ENCODE measurements at places on chromosomes 2 and 18.

- peak; percentile 53 for DNase-seq
Observed at GRCh38 chr2:234500394-234501006, 3.6 kb upstream of the ARL4C start.

- no peak for DNase-seq
Observed at GRCh38 chr2:98571121-98571701, 37.1 kb downstream of the COA5 start.

GRCh38 chr18:58105888-58106260 is 61.8 kb downstream of the NEDD4L start:
- DNase-seq = no peak

GRCh38 chr2:19654310-19655090 is 247.3 kb downstream of the TTC32 start:
- no peak for DNase-seq

DNA sequence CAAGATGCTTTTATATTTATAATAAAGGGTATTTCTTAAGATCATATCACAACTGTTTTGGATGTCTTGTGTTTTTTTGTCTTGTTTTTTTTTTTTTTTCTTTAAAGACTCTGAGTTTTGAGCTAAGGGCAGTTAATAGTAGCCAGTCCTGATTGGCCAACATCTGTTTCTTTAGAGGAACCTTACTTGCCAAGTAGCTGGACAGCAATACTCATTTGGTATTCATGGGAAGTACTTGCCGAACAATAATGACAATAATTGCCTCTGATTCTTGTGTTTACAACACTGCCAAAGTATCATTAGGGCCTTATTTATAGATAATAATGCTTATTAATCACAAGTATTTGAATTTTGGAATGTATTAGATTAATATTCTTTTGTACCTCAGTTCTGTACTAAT is 17.1 kb upstream of the POU3F3 start:
- DNase-seq = no peak

GRCh38 chr2:8566155-8566670 is 115.6 kb upstream of the ID2 start:
- DNase-seq = no peak

- DNase-seq = no peak
Observed at GRCh38 chr18:73040247-73040646, 172.5 kb upstream of the NETO1 start.

DNA sequence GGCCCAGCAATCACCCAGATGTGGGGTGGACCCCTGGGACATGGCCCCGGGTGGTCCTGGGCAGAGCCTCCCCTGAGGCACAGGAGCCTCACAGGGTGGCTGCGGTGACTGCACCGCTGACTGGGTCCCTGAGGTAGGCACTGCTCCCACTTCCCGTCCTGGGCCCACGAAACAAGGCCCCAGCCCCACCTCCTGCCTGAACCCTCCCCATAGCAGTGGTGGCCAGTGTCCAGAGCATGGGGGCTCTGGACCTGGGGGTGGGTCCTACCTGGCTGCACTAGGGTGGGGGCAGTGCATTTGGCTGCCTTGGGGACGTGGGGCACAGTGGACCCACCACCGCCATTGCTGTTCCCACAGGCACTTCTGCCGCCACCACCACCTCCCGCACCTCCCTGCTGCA is 39.4 kb downstream of the TDRD15 start:
- no peak for DNase-seq

DNA sequence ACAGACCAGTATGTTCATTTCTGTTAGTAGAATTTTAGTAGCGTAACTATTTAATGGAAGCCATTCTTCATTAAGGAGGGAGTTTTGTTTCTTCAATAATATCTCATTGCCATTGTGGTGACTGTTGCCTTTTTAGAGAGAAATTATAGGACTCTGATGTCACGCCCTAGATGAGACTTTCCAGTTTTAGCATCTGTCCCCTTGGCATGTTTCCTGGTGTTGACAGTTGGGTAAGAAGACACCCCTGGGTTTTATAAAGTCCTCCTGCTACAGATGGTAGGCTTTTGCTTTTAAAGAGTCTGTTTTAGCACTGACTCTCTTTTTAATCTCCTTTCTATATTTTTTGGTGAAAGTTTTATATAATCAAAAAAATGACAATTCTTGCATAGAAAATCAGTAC is 41.9 kb downstream of the KCNJ3 start:
- DNase-seq = no peak

DNA sequence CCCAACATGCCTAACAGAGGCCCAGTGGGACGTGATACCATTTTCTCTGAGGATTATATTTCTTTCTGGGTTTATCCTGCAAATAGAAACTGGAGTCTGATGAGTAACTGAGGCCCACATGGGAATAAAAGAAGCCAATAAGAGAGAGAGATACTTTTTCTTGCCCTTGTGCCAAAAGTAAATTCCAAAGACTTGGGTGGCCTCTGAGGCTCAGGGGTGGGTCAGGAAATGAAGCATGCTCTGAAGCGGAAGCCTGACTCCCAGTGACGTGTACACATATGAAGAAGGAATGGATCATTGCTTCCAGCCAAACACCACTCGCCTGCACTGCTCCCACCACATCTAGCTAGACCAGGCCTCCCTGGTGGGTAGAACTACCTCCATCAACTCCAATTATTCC is 273.6 kb upstream of the NCKAP5 start:
- no peak for DNase-seq

DNA sequence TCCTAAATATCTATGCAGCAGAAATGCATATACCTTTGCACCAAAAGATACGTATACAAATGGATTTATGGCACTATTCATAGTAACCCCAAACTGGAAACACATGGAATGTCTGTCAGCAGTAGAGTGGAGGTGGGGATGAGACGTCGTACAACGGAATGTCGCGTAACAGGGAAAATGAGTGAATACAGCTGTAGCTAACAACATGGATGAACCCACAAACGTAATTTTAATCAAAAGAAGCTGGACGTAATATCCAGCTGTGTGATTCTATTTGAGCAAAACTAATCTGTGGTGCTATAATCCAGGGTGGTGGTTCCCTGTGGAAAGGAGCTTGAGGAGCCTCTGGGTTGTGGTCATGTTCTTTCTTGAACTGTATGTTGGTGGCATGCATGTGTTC is 89.9 kb downstream of the MTA3 start:
- no peak for DNase-seq

DNA sequence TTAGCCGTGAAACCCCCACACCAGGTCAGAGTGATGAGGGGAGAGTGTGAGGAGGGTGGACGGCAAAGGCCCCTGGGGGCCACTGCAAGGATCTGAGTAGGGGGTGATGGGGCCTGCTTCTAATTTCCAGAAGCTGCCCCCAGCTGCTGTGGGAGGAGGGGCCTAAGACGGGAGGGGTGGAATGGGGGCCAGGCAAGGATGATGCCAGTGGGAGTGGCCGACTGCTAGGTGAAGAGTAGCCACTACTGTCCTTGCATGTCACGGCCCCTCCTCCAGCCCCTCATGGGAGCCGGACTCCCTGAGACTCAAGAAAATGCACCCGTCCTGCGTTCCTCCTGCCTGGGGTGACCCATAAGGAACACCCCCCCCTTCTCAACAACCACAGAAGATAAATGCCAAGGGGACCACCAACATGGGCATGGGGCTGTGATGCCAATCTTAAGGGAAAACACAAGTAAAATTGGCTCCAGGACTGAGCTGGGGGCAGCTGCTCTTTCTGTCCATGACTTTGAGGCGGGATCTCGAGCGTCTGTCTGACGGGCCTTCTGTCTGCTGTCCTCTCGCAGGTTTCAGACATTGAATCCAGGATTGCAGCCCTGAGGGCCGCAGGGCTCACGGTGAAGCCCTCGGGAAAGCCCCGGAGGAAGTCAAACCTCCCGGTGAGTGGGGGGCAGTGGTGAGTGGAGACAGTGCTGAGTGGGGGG is 24.2 kb upstream of the PRLH start:
- DNase-seq = no peak

GRCh38 chr2:168849610-168850009 is 40.6 kb downstream of the SPC25 start:
- DNase-seq = no peak

GRCh38 chr2:26756337-26756736 is 7.7 kb upstream of the SLC35F6 start:
- DNase-seq = no peak

DNA sequence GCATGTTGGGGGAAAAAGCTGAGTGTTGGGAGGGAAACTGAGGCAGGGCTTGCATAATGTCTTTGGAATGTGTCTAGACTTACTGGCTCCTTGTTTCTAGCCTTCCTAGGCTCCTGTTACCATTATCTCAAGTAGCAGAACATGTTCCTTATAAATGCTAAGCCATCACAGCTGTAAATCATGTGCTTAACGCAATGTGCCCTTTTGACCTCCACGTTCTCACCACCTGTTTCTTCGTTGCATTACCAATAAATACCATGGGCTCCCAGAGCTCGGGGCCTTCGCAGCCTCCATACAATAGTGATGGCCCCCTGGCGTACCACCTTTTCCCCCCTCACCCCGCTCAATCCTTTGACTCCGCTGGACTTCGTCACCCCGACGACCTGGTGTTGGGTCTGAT is 54.0 kb upstream of the CWC22 start:
- no peak for DNase-seq

DNA sequence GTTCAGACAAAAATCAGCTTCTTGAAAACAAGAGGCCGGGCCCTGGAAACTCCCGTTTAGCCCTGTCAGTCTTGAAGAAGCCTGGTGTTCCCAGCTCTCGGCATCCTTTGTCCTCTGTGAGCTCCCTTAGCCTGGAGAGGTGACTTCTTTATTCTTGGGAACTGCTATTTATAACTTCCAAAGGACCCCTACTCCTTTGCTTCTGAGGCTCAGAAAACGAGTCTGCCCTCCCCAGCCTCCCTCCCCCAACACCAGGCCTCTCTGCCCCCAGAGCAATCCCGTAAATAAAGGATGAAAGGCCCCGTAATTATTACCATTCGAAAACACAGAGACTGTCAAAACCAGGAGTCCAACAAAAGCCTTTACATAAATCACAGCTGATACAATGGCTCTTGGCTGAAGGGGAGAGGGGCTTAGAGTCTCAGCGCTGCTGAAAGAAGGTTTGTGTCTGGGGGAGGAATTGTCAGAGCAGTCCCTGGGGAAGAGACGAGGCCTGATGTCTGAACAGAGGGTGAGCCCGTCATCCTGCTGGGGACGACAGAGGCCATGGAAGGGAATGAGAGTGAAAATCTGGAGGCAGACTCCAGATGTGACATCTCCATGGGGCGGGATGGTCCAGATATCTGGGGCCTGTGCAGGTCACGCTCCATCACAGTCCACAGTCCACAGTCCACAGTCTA is 283.0 kb downstream of the MYCN start:
- no peak for DNase-seq

GRCh38 chr2:240235149-240235803 is 94.8 kb upstream of the OTOS start:
- DNase-seq = no peak

DNA sequence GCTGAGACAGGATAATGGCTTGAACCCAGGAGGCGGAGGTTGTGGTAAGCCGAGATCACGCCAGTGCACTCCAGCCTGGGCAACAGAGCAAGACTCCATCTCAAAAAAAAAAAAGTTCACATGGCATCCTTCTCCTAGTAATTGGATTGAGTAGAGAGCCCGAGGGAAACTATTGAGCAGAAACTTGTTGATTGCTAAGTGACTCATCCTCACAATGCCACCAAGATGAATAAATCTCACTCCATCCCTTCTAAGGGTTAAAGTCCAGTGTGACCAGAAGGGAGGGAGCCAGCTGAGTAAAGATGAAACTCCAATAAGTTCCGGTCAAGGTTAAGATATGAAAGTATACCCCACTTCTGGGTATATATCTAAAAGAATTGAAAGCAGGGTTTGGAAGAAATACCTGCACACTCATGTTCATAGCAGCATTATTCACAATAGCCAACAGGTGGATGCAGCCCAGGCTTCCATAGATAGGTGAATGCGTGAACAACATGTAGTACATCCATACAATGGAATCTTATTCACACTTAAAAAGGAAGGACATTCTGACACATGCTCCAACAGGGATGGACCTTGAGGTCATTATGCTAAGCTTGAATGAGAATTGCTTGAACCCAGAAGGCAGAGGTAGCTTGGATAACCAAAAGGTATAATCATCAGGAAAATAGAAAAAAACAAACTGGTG is 13.0 kb upstream of the FHL2 start:
- DNase-seq = no peak

DNA sequence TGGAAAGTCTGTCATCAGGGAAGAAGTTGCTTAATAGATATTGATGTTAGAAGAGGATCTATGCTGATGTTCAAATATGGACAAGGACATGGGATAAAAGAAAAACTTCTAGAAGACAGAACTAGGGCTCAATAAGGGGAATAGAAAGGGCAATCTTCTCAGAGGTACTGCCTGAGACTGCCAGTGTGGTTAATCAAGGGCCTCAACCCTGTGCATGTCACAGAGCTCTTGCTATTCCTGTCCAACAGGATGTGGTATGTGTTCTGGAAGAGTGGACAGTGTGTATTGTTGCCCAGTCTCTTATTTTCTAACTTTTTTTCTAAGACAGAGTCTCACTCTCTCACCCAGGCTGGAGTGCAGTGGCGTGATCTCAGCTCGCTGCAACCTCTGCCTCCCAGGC is 27.8 kb upstream of the RNF125 start:
- no peak for DNase-seq

GRCh38 chr2:160139991-160140390 is 60.1 kb downstream of the ITGB6 start:
- DNase-seq = no peak

GRCh38 chr2:165857876-165858275 is 63.8 kb upstream of the GALNT3 start:
- DNase-seq = no peak

DNA sequence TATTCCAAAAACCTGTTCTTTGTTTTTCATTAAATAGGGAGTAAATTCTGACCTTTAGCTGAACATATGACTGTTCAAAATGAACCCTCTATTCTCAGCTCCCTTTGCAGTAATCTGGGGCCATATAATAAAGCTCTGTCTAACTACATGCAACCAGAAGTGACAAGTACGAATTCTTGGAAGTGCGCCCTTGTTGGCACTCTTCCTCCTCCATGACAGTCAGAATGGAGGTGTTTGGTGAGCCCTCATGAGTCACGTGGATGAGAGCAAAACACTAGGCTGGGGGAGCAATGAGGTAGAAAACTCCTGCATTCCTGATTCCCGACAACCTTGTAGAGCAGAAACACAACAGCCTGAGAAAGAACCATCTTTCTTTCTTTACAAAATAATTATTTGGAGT is 552.9 kb downstream of the FBXO15 start:
- DNase-seq = no peak

DNA sequence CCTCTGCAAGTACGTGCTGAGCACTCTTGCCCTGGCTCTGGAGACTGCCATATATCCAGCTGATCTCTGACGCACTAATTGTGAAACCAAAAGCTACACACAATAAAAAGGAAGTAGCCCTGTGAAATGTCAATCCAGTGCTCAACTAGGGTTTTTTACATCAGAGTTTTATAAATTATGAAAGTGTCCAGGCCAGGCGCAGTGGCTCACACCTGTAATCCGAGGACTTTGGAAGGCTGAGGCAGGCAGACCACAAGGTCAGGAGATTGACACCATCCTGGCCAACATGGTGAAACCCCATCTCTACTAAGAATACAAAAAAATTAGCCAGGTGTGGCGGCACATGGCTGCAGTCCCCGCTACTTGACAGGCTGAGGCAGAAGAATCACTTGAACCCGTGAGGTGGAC is 24.5 kb upstream of the PEX13 start:
- DNase-seq = no peak

Data from stimulated activated CD8-positive, alpha-beta memory T cell treated with anti-CD3 and anti-CD28 coated beads, Interleukin-4, amount 100 ng/mL, for 4 hours (primary cell).